ENCODE measurements at places on chromosomes 11 and 22.

GRCh38 chr11:121119440-121119839, 18.4 kb downstream of the TECTA start:
- DNase-seq = no peak

DNA sequence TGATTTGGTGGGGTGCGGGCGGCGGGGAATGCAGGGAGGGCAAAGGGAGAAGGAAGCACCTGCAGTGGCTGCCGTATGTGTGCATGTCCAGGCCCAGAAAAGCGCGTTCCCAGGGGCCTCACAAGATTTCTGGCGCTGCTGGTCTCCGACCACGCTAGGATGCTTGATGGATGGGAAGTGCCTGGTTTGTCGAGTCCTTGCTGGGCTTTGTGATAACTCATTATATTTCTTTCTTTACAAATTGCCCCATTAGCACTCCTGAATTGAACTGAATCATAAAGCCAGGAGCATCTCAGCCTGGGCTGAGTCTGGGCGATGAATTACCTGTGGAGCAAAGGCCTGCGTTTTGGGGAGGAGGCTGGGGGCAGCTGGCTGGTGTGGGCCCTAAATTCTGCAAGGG, 69.2 kb upstream of the LMO1 start:
- DNase-seq = no peak

- DNase-seq = peak; percentile 68
Observed at GRCh38 chr11:68891351-68891948, 12.2 kb downstream of the MRPL21 start.

DNA sequence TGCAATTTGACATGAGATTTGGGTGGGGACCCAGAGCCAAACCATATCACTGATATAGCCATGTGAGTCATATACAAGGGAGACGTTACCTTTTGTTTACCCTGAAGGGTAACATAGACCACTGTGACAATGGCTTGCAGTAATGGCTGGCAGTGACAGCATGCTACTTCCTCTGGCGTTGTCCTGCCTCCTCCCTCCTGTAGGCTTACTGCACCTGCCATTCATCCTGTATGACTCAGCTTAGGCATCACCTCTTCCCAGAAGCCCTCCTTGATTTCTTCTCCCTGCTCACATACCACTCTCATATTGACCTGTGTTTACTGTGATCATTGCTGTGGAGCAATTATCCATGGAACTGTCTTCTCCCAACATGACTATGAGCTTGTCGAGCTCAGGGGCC, 12.0 kb upstream of the PVALB start:
- DNase-seq = no peak

GRCh38 chr11:61617515-61617914, 36.6 kb upstream of the SYT7 start:
- no peak for DNase-seq

Data from chondrocyte (in vitro differentiated cells).